ENCODE measurements at places on chromosomes 5 and 9.

- no peak for DNase-seq
Observed at GRCh38 chr5:160605266-160605665, 183.6 kb downstream of the PTTG1 start.

DNA sequence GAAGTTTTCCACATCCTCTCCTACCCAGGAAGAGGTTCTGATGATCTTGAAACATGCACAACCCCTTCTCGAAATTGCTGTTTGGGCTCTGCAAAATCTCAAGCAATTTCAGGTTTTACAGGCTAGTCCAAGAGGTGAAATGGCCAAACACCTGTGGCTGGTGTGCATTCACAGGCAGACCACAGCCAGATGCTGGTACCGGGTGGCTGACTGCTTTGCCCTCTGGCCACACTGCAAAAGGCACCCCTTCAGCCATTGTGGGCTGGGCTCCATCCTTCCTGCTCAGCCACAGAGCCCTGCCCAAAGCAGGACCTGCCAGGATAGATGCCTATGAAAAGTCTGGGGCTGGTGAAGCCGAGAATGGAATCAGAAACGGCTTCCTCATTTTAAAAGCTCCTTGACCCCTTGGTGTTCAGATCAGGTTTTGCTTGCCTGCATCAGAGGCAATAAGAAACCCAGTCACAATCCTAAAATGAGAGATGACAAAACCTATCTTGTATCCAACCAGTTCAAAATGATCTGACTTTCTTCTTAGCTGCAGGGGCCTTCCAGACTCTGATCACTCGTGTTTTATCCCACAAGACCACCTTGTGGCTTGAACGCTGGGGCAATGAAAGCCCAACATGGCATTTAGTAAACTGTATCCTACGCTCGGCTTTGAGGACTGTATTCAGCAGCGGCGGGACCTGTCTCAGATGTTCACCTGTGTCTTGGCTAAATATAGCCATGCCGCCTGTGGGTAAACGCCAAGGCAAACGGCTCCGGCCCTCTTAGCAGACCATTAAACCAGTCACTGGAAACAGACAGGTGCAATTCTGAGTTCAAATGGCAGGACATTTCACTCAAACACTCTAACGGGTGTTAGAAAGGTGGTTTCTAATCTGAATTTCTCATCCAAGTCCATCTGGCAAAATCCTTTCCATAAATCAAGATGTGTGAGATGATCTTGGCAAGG lies 49.6 kb downstream of the EPB41L4B start:
- no peak for DNase-seq

DNA sequence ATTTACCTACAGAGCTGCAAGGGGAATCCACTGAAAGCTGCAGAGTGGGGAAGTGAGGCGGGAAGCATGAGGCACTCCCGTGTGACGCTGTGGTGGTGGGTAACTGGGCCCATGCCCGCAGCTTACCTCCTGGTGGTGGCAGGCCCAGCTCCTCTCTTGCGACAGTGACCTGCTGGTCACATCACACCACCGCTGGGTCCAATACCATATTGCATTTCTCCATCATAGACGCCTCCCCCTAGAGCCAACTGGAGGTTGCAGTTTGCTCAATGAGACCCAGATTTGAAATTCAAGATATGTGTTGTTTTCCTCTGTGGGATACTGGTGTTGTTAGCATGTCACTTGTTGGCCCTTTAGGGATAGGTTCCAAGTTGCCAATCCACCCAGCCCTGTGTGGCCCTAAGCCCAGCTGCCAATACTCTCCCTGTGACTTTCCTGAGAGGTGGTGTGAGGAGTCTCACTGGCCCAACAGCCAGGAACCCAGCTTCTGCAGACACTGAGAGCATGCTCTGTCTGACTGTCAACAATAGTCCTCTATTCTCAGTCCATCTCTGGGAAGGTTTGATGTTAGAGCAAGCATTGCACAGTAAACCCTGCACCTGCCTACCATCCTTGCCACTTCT lies 428.3 kb downstream of the GADD45G start:
- no peak for DNase-seq

DNA sequence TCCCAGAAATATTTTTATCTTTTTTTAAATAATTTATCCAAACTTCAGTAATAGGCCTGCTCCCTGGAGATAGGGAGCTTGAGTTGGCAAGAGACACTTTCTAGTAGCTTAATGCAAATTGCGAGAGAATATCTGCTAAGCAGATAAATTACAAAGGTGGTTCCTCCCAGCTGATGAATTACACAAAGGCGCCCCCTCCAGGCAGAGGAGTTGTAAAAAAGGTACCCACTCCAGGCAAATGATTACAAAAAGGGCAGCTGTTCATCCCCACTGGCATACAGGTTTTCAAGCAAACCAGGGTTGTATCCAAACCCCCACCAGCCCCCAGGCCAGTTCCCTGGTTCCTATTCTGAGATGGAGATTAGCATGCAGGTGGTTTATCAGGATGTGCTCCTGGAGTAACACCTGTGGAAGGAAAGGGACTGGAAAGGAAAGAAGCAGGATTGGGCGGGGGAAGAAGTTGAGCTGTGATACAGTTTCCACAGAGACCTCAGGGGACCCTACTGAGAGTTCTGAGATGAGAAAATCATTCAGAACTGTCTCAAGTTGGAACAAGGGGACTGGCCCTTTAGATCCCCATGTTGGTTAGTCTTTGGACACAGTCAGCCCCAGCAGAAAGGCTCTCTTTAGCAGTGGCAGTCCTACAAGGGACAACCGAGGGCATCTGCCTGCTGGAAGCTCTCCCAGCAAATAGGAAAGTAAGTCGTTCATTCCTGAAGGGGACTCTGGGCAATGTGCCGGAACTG lies 25.5 kb downstream of the ESM1 start:
- no peak for DNase-seq

DNA sequence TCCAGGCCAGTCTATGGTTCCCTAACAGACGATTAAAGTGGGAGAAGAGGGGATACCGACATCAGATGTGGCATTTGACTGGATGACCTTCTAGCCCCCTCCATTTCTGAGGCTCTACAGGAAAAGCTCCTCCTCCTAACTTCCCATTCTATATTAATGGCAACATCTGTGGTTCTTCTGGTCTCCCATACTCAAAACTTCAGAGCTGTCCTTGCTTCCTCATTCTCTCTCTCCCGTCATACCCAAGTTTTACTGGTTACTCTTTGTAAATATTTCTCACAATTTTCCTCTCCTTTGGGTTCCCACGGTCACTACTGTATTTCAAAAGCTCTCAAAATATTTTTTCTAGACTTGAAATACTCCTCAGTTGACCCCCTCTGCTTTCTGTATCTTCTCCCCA lies 36.0 kb upstream of the IL7R start:
- no peak for DNase-seq

DNA sequence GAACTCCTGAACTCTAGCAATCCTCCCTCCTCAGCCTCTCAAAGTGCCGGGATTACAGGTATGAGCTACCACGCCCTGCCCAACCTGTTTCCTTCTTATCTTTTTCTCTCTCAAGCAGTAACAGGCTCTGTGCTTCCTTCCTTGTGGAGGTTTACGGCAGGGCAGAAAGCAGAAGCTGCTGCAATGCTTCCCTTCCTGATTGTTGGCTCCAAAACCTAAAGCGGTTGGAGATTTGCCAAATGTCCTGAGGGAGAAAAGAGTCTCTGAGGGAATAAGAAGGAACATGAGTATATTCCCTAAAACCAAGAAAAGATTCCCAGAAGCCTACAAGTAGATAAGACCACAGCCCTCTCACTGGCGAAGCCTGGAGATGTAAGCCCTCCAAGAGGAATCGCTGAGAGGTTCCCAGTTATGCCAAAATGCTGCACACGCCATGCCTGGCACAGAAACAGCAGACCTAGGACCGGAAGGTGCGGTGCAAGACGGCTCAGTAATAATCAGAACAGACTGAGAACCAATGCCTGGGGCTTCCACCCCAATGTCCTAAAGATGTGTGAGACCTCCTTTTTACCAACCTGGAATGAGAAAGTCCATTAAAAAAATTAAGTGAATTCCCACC lies 73.2 kb downstream of the APTX start:
- DNase-seq = no peak

DNA sequence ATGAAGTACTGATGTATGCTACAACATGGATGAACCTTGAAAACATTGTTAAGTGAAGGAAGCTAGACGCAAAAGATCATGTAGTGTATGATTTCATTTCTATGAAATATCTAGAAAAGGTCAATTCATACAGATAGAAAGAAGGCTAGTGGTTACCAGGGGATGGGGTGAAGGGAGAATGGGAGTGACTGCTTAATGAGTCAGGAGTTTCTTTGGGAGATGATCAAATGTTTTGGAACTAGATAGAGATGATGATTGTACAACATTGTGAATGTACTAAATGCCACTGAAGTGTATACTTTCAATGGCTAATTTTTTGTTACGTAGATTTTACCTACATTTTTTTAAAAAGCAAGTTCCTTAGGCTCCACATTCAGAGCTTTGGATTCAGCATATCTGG lies 14.9 kb upstream of the DELE1 start:
- DNase-seq = no peak

DNA sequence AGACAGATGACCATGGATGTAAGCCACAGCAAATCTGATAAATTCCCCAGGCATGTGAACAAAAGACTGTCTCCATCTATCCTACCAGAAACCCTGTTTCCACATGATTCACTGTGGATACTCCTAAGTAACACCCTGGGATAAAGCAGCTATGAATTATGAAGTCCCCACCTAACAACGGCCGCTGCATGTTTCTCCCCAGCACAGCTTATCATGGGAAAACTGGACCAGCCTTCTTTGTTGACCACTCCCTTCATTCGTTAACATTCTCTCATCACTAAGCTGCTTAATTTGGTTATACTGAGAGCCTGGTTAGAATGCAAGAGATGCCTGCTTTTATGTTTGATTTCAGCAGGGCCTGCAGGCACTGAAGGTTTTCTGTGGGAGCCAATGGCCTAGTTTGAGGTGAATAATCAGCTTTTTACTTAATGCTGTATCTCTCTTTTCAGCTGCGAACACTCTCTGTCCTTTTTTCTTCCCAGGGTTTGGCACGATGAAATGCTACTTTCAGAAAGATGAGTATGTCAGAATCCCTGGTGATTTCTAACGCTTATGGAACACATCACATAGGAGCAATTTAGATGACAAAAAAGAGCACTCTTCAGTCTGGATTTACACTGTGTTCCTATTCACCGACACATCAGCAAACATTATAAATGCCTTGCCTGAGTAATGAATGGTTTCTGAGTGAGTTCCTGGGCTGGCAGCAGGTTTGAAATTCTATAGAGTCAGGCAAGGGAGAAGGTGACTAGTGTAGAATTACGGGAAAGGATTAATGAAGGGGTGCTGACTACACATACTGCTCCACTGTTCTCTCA lies 318.4 kb upstream of the ZNF608 start:
- DNase-seq = no peak

Measured in stimulated activated CD8-positive, alpha-beta memory T cell treated with anti-CD3 and anti-CD28 coated beads, Interleukin-2, amount 100 ng/mL, for 1 hour (primary cell).